CD8-positive, alpha-beta memory T cell (primary cell): ENCODE measurements at places on chromosomes 6 and 20.
A peak's percentile ranks its signal among the peaks of the same experiment; 100 is the strongest.

DNA sequence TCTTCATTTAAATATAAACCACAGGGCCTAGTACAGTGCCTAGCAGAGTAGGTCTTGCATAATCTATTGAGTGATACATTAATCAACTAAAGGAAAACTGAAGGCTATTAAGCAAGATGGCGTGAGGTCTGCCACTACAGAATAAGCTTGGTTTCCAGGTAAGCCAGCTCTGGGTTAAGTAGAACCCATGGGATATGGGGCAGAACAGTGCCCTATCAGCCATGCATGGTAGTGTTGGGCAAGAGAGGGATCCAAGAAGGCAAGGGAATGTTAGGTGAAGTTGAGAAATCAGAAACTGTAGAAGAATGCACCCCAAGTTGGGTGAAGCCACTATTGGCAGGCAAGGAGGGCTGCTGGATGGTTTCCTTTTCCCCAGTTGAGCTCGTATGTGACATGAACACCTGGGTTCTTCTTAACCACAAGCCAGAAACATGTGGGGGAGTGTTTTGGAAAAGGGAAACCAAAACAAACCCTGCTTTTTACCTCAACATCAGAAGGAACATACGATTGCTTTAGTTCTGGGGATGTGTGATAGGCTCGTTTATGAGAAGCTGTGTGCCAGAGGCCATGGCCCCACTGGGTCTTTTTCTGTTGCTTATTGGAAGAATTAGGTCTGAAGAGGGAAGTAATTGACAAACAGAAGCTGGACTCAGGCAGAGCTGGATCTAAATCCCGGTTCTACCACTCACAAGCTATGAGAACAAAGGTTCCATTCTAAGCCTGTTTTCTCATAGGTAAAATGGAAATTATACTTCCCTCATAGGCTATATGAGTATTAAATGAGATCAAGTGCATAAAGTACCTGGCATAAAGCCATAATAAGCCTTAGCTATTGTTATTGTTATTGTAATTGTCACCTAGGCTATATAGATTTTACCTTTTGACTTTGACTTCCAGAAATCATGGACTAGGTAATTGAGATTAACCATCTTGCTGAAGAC lies 33.5 kb downstream of the NEDD9 start:
- peak; percentile 7 for DNase-seq

DNA sequence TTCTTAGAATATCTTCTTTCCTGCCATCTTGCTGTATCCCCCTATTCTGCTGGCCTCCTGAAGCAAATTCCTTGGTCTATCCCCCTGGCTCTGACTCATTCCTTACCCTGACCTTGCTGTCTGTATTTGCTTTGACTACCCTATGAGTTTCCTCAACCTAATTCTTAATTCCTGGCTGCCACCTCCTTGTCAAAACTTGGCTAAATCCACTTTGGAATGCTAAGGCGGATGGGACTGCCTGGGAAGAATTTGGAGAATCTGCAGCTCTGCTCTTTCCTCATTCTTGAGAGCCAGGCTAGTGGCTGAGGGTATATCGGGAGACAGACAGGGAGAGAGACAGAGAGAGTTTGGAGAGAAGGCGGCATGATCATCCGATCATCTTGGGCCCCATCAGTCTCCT lies 24.4 kb downstream of the CAP2 start:
- no peak for DNase-seq

DNA sequence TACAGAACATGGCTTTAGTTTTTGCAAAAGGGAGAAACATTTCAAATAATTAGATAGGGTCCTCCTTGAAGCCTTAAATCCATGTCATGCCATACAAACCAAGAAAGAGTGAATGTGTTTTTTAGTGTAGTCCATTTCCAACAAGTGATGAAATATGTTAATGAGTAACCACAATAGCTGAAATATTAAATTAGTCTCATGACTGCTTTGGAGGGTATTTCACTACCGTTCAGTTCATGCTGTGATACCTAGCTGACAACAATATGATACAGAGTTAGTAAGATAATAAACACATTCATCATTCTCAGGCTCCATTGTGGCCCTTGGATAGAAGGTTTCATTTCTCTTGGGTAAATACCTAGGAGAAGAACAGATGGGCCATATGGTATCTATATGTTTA lies 5.8 kb upstream of the ID4 start:
- DNase-seq = no peak

DNA sequence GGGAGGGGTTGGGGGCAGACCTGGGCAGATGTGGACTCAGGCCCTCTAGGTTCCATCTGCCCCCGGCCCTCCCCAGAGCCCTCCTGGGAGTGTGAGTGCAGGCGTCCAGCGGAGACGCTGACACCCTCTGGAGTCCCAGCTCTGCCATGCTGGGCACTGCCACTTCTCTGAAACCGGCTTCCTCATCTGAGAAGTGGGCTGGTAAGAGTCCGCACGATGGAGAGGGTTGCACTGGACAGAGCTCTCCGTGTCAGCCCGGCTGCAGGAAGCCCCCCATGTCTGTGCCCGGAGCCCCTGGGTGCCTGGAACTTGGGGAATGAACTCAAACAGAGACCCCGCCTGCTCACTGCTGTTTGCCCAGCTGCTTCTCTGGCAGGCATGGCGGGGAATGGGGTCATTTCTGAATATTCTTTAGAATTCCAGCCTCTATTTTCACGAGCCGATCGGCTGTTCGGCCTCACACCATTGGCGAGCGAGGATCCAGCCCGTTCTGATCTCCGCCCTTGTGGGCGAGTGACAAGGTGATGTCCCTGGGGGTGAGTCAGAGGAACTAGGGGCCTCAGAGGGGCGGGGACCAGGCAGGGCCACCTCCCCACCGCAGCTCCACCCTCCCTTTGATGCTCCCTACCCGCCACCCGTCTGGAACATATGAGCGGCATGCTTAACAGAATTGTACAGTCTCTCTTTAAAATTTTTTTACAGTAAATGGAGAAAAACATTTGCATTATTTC lies 47.8 kb upstream of the GATA5 start:
- peak; percentile 35 for DNase-seq

GRCh38 chr6:71114544-71114943 lies 157.7 kb upstream of the B3GAT2 start:
- DNase-seq = no peak

GRCh38 chr6:17630511-17631073 lies 30.5 kb downstream of the FAM8A1 start:
- DNase-seq = no peak

DNA sequence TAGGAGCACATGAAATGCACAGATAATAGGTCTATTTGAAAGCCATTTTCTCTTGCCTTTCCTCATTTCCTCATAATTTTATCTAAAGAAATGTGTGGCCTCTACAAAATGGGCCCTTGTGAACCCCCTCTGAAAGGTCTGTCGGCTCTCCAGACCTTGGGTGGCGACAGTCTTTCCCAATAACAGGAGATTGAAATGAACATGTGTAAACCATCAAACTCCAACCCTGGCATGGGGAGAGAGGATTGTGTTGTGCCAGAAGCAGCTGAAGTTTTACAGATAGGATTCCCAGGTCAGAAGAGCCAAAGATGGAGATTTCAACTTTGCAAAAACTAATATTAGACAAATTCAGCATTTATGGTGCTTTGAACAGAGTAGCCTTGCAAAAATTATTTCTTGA lies 277.1 kb upstream of the ECI2 start:
- no peak for DNase-seq

DNA sequence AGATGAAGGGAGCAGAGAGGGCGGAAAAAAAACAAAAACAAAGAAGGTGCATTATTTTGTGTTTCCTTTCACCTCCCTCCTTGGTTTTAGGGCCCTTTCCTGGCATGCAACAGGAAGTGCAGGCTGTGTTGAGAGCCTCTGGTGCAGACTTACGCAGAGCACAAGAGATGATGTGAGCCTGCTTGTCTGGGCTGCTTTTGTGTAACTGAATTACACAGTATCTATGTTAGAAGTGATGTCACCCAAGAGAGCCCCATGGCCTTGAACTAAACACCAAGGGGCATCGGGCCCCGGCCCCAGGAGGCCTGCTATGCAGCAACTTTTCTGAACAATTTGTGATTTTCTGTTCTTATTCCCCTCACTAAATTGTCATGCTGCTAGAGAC lies 25.5 kb downstream of the GNAS start:
- DNase-seq = no peak

DNA sequence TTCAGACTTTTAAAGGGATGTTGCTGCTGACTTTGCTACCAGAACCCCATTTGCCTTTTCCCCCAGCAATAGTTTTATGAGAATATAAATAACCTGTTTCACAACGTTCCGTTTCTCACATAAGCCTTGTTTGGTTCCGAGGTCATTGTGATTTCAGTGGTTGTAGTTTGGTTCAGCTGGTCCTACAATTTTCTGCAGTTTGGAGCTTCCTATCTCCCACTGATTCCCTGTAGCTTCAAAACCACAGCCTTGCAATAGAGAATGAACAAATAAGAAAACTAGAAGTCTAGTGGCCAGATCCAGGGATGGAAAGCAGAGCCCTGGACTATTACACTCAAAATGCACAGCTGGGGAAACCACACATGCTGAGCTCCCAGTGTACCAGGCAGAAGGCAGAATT lies 24.1 kb upstream of the SH3BGRL2 start:
- no peak for DNase-seq

GRCh38 chr20:34824806-34825529 lies 483 bp downstream of the NCOA6 start:
- DNase-seq = peak; percentile 60

- DNase-seq = no peak
These were observed 1.2 kb downstream of the TREML2 start for GRCh38 chr6:41199552-41200246.

DNA sequence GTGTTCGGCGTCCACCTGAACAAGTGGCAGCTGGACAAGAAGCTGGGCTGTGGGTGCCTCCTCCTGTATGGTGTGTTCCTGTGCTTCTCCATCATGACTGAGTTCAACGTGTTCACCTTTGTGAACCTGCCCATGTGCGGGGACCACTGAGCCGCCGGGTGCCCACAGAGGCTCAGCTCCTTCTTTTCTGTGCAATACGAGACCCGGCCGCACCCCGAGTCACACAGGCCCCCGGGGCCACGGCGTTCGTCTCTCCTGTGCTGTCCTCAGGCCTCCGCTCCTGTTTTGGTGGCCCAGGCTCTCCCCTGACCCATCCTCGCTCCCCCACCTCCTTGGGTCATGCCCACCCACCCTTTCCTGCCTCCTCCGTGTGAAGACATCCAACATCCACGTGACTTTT lies 37.1 kb upstream of the RIN2 start:
- no peak for DNase-seq

GRCh38 chr6:139290787-139291311 lies 949 bp downstream of the TXLNB start:
- DNase-seq = peak; percentile 68

GRCh38 chr20:13322198-13322597 lies 101.1 kb downstream of the ISM1 start:
- DNase-seq = no peak

- DNase-seq = no peak
These were observed 240.9 kb downstream of the PHACTR1 start for GRCh38 chr6:12957321-12958051.

DNA sequence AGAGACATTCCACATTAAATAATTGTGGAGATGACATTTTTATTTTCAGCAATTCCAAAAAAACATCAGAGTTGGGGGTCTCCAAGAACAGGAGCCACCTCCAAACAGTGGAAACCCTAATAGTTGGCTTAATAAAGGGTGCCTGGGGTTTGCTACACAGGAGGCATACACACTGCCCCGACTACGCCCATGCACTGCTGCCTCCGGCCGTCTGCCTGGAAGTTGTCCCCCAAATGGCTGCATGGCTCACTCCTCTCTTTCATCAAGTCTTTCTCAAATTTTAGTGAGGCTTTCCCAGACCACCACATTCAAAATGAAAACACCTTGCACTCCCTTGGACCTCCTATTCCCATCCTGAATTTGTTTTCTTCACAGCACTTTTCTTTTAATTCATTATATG lies 58.8 kb downstream of the ZMYND8 start:
- DNase-seq = no peak

- DNase-seq = no peak
These were observed 66.2 kb downstream of the RREB1 start for GRCh38 chr6:7173843-7174503.

DNA sequence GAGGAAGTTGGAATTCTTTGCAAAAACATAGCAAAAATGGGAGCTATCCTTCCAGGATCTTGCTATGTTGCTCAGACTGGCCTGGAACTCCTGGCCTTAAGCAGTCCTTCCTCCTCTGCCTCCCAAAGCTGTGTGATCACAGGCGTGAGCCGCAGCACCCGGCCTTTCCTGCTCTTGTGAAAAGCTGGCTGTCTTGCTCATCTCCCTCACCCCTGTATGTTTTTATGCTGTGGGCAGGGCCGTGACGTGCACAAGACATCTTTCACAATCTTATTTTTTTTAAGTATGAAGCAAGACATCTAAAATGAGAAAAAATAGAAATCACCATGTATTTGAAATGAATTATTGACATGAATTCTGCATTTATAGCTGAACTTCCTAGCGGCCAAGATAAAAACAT lies 110.4 kb downstream of the SAMD5 start:
- no peak for DNase-seq

DNA sequence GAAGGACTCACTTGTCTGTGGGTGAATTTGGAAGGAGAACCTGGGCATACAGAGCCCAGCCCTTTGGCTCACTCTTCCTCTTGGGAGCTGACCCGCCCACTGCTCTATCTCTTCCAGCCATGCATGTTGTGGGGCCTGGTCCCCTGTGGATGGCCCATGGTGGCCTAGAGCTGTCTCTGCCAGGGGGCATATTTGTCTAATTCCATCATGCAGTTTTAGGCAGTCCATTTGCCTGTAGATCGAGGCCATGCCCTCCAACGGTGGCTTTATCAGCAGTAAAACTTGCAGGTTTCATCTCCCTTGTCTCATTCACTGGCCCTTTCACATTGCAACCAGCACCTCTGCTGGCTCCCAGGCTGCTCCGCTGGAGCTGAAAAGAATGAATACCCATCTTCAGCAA lies 12.9 kb upstream of the EZR start:
- DNase-seq = no peak
